GM04503 (cell line): ENCODE measurements at places on chromosomes 4 and X.

GRCh38 chrX:97842468-97843199 is 958.9 kb downstream of the RPA4 start:
- no peak for DNase-seq

DNA sequence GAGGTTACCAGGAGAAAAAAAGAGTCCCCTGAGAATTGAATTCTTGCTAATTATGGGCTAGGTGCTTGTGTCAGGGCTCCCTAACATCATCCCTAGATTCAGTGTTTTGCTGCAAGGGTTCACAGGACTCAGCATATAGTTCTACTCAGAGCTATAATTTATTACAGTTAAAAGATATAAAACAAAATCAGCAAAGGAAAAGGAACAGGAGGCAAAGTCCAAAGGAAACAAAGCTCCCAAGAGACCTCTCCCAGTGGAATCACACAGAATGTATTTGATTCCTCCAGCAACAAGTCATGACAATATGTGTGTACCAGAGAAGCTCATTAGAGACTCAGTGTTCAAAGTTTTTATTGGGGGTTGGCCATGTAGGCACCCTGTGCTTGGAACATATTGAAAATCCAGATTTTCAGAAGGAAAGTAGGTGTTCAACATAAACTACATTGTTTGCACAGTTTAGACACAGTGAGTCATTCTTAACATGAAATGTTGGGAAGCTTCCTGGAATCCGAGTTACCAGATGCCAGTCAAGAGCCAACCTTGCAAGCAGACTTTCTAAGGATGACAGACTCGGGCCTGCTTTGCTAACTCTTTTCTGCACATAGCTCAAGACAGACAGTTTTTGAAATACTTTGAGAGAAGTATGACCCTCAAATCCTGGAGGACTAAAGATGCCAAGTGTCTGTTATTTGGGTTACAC is 311.3 kb upstream of the EMCN start:
- DNase-seq, result no peak

GRCh38 chrX:134898440-134898839 is 92.4 kb upstream of the SMIM10 start:
- DNase-seq, result no peak

DNA sequence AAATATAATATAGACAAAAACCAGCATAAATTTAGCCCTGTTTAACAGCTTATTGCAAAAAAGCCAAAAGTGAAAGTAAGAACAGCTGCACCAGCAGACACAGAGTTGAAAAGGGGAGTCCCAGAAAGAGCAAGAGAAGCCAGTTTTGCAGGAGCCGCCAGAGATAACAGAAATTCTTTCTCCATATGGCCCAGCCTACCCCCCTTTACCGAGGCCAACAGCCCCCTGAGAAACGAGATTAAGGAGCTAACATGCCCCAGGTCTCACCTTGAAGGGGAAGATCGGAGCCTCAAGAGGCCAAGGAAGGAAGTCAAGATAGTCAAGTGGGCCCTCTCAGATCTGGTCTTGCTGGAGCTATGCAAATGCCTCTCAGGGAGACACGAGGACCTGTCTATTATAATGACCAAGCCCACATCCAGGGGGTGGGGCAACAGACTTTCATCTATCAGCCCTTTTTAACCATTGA is 4.8 kb downstream of the ACOX3 start:
- DNase-seq, result no peak

- no peak for DNase-seq
Measured at GRCh38 chrX:106898462-106898861, 4.7 kb downstream of the RIPPLY1 start.

DNA sequence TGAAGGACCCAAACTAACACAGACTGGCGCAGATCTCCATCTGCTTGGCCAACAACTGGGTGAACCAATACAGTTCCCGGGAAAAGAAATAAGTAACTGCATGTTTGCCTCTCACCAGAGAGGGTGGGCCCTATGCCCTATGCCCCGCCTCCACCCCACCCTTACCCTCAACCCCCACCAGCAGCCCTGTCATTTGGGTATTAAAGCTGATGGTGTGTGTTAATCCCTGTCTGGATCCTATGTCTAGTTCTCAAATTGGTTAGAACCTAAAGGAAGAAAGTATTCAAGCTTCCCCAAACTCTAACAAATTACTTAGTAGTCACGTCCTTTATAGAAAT is 19.0 kb downstream of the SMPX start:
- no peak for DNase-seq

DNA sequence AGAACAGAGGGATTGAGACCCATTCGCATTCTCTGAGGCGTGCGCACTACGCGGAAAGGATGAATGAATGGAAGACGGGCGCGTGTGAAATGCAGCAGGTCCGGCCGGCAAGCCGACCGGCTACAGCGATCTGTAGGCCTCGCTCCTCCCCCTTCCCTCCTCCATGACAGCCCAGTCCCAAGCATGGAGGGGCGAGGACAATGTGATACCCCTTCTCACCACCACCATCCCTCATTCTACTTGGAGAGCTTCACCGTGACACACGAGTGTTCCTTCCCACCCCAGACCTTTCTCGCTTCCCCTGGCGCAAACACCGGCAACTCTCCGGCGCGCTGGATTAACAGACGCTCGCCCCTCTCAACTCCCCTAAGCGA is 815 bp downstream of the EIF4E start:
- DNase-seq, result no peak
